ELF-1 (cell line): ENCODE measurements at places on chromosomes 7 and 10.

- peak; percentile 52 for DNase-seq
Measured at GRCh38 chr10:97428572-97428981, 2.6 kb downstream of the PGAM1 start.

DNA sequence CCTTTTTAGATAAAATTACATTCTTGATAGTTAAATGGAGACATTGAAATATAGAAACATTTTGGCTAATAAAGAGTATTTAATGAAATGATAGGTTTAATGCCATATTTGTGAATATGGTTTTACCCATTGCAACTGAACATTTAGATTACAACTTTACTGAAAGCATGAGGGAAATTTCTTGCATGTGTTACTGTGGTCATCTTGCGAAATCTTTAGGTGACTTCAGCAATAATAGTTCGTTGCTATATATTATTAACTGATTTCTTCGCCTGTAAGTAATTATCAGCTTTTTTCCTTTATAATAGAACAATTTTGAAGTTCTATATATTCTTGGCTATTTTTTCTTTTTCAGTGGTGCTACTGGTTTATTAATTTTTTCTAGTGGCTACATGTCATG, 83.2 kb downstream of the MLLT10 start:
- DNase-seq: no peak

- DNase-seq: no peak
Measured at GRCh38 chr10:3401491-3401938, 228.9 kb upstream of the PITRM1 start.

DNA sequence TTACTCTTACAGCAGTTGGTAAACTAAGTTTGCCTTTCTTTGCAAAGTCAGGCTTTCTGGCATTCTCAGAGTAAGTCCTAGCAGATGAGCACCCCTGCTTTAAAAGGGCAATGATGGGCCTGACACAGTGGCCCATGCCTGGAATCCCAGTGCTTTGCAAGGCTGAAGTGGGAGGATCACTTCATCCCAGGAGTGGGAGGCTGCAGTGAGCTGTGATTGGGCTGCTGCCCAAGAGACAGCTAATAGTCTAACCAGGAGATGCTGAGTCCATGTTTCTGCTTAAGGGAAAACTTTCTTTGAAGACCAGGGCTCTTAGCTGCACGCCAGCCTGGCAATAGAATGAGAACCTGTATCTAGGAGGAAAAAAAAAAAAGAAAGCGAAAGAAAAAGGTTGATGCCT, 100.2 kb upstream of the MPP7 start:
- DNase-seq: no peak

DNA sequence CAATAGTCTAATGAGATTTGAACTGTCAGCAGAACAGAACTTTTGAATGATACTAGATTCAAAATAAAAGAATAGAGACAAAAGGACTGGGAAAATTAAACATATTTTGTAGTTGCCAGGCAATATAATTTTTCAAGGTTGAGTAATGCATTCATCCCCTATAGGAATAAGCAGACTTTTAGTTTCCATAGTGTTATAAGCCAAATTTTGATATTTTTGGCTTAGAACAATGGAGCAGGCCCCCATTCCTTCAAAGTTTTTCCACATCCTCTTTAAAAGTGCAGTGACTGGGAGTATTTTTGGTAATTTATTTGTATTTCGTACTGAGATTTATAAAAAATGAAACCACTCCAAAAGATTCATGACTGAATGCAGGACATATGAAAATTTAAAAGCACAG, 24.0 kb downstream of the MEOX2 start:
- no peak for DNase-seq

DNA sequence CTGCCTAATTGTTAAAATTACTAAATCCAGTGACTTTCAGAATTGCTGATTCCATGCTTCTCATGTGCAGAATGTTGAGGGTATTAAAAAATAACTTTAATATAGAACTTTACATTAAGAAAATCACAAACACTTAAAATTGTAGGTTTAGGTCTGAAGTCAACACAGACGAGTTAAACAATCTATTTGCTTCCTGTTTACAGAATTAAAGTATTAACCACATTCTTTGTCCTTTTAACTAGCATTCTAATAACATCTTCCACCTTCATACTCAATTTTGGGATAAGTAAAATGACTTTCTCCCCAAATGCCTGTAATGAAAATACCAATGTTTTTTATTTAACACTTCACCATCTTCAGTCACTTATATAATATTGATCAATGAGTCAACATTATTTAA, 2.2 kb downstream of the ITGB1 start:
- no peak for DNase-seq

DNA sequence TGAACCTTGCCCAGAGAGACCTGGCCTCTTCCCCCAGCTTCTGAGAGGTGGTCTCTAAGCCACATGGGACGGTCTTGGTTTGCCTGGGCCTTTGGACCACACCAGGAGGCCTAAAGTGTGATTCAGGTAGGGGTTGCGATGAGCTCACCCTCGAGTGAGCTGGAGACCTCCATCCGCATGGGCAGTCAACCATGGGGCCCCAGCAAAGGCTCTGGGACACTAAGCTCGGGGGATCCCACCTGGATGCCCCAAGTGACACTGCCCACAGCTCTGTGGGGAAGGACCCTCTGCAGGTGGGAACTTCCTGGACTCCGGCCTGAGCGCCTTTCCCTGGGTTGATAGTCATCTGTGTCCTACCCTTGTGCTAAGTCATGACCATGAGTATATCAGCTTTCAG, 57.1 kb upstream of the FAM20C start:
- DNase-seq: no peak

DNA sequence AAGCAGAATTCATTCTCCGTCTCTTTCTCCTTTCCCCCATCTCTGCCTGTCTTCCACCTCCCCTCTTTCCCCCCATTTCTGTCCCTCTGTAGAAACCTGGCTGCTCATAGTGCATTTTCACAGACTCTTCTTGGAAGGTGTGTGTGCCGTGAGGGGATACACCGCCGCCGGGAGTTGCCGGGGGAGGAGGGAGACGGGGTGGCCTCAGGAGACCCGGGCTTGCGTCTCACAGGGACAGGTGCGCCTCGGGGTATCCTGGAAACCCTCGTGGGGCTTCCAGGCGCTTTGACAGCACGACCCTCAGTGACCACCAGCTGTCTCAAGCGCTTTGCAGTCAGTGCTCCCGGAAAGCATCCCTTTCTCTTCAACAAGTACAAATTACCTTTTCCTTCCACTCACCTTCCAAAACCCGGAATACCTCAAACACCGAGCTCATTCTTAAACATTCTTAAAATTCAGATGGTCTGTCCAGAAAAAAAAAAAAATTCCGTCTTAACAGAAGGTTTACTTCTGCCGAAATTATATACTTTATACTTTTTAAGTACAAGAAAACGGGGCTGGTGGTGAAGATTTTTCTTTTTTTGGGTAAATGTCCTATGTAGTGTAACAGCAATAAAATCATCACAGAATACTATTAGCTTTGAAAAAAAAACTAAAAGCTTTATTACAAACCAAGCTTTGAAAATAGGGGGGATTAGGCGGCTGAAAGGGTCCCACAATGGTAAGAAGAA, 8.2 kb downstream of the EMX2 start:
- DNase-seq: no peak

DNA sequence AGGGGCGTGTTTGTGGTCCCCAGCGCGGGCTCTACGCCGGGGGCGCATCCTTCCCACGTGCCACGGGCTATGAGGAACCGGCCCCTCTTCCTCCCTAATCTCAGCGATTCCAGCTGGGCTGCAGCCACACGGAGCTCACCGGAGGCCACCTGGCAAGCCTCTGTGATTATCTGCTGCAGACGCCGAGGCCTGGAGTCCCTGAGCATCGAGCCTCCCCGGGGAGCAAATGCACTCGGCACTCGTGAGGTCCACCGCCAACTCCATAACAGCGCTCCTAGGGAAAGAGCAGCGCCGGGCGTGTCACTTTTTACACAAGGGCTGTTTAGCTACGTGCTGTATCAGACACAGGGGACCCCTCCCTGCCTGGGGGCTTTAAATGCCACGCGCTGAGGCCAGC, 101.2 kb downstream of the DYNC2I1 start:
- peak; percentile 29 for DNase-seq

GRCh38 chr10:95814011-95814727, 58.2 kb downstream of the ENTPD1 start:
- no peak for DNase-seq

DNA sequence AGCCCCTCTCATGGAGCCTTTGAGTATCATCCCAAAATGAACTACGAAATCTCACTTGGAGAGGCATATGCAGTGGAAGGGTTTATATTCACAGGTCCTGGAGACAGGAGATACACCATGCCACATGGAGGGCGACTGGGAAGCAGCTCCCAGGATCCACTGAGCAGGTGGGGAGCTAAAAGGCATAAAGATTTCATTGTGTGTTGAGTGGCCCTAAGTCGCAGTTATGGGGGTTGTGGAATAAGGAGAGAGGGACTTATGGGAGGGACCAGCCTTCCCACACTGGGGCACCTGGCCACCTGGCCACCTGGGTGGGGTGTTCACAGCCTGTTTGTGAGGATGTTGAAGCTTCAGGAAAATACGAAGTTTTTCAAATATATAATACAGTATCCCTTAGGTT, 37.0 kb upstream of the CHST3 start:
- DNase-seq: no peak

DNA sequence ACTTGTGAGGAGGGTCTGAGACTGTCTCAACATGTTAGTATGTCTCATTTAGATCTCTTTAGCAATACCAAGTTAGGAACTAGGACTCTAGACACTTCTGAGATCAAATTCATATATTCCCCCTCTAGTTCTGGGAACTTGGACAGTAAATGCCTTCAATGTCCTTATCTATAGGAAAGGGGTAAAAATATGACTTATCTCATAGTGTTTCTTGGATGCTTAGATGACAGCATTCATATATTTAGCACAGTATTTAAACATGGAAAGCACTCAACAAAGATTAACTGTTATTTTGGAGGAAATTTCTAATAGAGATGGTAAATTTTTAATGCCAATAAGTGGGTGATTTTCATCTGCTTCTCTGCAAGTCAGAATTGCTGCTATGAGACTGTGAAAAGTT, 154.6 kb downstream of the CTNNA3 start:
- no peak for DNase-seq
